ENCODE measurements at places on chromosomes 6 and 20. TPM values are rescaled to one million over a fixed set of nuclear protein-coding genes. Genes with fewer than 3 reads are reported as not detected.

Gene KHDRBS2
- total RNA-seq = not detected

- peaks cover 13% of the 10 kb centered on the region for H3K4me1 ChIP-seq
- no peak overlapping the region for H3K4me3 ChIP-seq
- peaks cover 9% of the 10 kb centered on the region for H3K27me3 ChIP-seq
Measured at GRCh38 chr6:105988321-105988720, 97.8 kb upstream of the PRDM1 start.

Gene FOXF2
- total RNA-seq = 0.25 TPM

Gene ZBTB9
- 7.4 TPM for total RNA-seq
